Occipital lobe (tissue), 3 donors: ENCODE measurements at places on chromosomes 5 and 9.
A peak's percentile ranks its signal among the peaks of the same experiment; 100 is the strongest.

GRCh38 chr9:82781921-82782392 lies 281.0 kb downstream of the RASEF start:
- no peak for DNase-seq

- DNase-seq, result no peak
These were observed 20.2 kb upstream of the WHRN start for GRCh38 chr9:114525513-114525912.

DNA sequence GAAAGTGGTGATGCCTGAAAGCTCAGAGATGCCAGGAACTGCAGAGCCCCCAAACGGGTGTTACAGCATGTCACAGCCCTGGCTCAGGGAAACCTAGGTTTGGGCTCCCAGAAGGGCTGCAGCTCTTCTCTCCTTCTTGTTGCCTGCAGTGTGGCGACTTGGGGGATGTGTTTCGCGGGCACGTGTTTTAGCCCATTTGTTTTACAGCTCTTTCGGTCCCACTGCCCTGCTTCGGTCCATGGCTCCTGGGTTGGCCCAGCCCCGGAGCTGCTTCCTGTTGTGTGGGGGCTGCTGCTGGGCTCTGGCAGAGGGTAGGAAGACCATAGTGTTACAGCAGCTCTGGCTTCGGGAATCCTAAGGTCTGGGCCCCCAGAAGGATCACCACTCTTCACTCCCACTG lies 222.9 kb upstream of the RIOK2 start:
- no peak for DNase-seq

DNA sequence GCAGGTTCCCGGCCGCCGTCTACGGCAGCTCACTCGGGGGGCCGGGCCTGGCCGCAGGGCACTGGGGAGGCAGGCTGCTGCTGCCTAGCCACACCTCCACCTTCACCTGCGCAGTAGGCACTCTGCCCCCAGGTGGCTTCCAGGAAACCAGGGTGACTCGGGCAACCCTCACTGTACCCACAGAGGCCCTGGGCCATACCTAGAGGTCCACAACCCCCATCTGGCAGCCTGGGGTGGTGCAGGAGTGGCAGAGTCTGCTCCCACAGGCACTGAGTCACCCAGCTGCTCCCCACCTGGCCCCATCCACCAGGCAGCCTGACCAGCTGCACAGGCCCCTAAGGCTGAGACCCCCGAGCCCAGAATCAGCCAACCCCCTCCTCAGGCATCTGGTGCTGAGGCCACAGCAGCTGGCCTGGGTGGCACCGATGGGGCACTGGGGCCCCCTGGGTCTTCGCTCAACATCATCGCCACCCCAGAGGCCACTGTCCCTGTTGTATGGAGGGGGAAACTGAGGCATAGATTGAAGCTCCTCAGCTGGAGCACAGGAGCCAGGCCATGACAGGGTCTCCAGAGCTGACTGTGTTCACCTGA lies 70.2 kb downstream of the KCNT1 start:
- no peak for DNase-seq

GRCh38 chr5:135642934-135643333 lies 64.1 kb upstream of the CXCL14 start:
- DNase-seq, result no peak

- no peak for DNase-seq
These were observed 84.6 kb downstream of the PAX5 start for GRCh38 chr9:36949466-36949865.

DNA sequence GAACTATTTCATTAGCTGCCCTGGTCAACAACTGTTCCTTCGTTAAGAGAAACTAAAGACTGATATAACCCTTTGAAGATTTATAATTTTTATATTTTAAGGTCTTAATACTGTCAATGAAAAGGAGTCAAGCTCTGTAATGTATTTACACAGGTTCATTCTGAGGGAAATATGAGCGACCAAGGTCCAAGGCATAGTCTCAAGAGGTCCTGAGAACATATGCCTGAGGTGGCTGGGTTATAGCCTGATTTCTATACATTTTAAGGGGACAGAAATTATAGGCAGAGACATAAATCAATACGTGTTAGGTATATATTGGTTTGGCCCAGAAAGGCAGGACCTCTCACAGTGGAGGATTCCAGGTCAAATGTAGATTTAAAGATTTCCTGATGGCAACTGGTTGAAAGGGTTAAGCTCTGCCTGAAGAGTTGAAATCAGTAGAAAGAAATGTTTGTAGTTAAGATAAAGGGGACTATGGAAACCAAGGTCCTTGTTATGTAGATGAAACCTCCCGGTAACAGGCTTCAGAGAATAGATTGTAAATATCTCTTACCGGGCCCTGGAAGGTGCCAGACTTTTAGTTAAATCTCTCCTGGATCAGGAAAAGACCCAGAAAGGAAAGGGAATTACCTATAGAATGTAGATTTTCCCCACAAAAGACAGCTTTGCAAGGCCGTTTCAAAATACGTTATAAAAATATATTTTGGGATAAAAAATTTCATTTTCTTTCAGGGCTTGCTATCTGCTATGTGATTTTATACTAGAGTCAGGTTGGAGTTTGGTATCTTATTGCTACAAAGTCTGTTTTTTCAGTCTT lies 107.3 kb upstream of the PRLR start:
- DNase-seq, result no peak

GRCh38 chr5:60779466-60779865 lies 64.6 kb downstream of the ELOVL7 start:
- DNase-seq, result no peak

- DNase-seq, result no peak
These were observed 51.9 kb downstream of the ASTN2 start for GRCh38 chr9:117363006-117363405.

- DNase-seq, result no peak
These were observed 71.6 kb upstream of the STC2 start for GRCh38 chr5:173399851-173400250.

- no peak for DNase-seq
These were observed 17.0 kb upstream of the TDRD7 start for GRCh38 chr9:97394881-97395280.

- peak; percentile 56 for DNase-seq
These were observed at the start of gene GPR107 for GRCh38 chr9:130053504-130054324. TSS of gene GPR107 (plus strand) at chr9:130053906. CDS start at chr9:130053933, 27 bp downstream.

- no peak for DNase-seq
These were observed 1111.8 kb downstream of the TAF11L14 start for GRCh38 chr5:18745988-18746615.

DNA sequence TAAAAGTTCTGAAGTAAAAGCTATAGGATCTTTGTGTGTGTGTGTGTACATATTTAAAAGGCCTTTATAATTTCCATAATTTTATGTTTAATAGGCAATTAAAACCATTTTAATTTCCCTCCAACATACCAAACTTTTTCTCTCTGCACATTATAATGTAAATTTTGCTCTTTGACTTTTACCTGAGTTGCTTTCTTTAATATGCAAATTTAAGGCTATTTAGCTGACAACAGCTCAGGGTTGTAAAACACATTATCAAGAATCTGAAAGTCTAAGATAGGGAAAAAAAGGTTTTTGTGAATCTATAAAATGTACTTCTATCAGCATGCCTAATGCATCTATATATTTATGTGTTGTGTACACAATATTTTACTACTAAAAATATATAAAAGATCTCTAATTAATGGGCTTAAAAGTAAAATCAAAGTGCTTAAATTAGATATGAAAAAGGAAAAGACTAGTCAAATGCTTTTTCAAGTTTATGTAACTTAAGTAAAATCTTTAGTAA lies 239.6 kb upstream of the RAI14 start:
- no peak for DNase-seq

DNA sequence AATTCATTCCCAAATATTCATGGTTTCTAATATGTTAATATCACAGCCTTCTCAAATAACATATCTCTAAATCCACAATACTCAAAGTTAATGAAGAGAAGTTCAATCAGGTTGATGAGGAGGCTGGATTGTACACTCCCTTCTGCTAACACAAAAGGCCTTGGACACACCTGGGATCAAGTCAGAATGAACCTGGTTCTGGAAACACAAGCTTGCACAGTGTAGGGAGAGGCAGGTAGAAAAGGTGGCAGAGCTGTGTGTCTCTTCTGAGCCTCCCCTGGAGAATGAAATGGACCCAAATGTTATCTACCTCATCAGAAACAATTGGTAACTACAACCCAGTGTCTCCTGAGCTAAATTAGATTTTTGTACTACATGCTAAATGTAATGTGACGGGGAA lies 40.7 kb upstream of the FBP1 start:
- no peak for DNase-seq

- no peak for DNase-seq
These were observed 104.1 kb downstream of the CRB2 start for GRCh38 chr9:123460091-123460490.

DNA sequence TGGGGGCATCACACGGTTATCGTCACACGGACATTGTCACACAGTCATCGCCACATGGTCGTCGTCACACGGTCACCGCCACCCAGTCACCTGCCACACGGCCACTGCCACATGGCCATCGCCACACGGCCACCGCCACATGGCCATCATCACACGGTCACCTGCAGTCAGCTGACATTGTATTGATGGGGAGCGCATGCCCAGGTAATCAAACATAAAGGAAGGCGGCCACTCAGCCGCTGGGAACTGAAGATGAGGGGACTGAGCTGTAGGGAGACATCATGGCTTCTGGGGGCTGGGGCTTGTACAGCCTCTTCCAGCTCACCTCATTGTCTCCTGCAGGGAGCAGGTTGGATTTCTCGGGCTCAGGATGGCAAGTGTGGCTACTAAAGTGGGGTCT lies 49.2 kb downstream of the MRPL36 start:
- no peak for DNase-seq

- no peak for DNase-seq
These were observed 97.9 kb downstream of the COL23A1 start for GRCh38 chr5:178492278-178492677.

DNA sequence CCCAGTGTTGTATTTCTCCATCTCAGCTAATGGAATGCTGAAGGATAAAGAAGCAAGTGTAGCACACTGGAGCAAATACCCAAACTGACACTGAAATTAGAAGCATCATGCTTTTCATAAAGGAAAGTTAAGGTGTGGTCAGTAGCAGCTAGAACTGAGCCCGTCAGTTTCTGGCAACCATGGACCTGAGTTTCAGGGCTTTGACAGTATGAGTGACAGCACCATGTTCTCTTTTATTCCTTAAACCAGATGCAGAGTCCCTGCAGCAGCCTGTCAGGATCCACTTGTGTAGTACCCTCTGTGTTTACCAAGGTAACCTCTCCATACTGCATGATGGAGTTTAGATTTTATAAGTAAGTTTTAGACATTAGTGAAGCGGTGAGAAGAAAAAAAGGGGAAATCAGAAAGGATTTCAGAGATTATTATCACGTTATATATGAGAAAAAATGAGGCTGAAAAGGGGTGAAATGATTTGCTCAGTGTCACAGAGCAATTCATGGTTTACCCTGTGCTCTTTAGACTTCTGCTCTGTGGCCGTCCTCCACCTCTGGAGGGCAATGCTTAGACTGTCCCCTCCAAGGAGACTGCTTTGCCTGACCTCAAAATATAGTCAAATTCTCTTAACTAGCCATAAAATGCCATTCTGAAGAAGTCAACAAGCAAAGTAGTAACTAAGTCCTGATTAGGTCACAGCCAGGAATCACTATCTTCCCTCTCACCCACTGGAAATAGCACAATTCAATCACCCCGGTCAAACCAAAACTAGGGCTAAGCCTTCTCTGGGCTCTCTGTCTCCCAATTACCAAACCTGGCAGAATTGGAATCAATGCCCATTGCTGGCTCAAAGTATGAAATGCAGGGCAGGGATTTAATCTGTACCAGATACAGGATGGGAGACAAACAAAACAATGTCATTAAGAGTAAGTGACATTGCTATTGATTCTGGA lies 10.5 kb upstream of the MYOT start:
- DNase-seq, result no peak

DNA sequence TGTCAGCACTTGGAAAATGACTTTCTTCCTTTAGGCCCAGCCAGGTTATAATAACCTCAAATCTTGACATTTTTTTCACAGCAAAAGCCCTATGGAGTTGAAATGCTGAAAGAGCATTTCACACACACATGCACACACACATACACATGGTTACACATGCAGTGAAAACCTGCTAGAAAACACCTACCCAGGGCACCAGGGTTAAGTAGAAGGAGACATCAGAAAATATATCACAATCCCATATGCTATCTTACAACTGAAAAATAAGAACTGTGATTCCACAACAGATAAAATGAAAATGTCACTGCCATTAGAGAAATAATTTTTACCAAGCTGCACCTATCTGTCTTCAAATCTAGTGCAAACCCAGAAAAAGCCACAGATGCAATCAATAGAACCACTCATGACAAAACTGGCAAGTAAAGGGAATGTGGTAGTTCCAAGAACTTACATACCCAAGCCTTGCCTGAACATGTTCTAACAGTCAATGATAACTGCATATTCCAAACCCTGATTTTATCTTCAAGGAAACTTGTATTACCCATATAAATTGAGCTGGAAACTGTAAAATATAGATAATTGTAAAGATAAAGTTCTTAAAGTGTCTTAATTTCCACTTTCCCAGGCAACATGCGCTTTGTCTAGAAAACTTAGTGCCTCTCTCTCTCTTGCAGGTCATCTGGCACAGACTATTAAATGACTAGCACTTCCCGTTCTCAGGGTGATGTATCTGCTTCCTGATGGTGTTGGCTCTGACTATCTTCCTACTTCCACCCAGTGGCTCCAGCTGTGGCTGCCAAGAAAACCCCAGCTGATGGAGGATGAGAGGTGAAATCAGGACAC lies 250.2 kb upstream of the PTGER4 start:
- DNase-seq, result no peak

DNA sequence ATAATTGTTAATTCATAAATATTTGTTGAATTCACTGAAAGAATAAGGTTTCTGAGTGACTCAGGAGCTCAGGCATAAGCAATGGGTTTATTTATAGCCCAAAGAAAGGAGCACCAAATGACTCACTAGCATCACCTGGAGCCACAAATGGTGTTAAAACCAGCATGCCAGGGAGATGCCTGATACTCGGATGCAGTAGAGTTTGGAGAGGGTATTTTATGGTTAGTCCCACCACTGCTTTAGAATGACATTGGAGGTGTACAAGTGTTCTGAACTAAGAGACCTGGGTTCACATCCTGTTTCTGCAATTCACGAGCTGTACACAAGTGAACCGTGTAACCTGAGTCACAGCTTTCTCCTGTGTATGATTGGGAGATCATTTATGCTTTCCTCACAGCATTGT lies 25.2 kb downstream of the CCL28 start:
- DNase-seq, result no peak

DNA sequence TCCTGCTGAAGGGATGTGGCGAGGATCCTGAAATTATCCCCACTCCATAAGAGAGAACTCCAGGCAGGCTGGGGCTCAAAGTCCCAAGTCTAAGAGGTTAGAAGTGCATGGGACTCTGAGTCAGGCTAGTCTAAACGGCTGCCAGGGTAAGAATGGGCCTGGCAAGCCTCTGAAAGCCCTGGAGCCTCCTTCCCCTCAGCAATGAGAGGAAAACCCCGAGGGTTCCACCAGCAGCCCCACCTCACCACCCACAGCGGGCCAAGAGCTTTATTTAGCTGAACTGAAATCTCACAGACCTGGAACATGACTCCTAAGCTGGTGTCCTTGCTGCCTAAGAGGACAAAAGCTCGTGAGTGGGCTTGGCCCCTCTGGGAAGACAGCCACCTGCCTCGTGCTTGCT lies 135.5 kb downstream of the SEC61B start:
- no peak for DNase-seq

GRCh38 chr9:14029806-14030374 lies 284.1 kb downstream of the NFIB start:
- no peak for DNase-seq

- no peak for DNase-seq
These were observed 1.0 kb upstream of the RXRA start for GRCh38 chr9:134325096-134325812.
